ENCODE measurements at places on chromosomes 13 and 19.

DNA sequence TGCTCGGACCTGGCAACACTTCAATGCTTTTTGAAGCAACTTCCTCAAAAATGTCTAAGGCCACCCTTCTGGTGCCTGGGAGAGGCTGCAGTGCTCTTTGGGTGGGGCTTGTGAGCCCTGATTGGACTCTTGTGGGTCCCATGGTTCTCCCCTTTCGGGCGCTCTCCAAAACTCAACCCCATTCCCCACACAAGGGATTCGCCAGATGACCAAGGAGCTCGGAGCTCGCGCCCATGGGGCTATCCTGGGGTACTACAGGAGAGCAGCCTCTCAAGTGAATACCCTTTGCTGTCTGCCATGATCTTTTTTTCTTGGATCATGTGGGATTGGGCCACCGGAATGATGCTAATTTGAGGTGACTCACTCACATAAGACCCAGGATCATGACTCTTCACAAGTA, 29.7 kb upstream of the KL start:
- DNase-seq, result no peak

DNA sequence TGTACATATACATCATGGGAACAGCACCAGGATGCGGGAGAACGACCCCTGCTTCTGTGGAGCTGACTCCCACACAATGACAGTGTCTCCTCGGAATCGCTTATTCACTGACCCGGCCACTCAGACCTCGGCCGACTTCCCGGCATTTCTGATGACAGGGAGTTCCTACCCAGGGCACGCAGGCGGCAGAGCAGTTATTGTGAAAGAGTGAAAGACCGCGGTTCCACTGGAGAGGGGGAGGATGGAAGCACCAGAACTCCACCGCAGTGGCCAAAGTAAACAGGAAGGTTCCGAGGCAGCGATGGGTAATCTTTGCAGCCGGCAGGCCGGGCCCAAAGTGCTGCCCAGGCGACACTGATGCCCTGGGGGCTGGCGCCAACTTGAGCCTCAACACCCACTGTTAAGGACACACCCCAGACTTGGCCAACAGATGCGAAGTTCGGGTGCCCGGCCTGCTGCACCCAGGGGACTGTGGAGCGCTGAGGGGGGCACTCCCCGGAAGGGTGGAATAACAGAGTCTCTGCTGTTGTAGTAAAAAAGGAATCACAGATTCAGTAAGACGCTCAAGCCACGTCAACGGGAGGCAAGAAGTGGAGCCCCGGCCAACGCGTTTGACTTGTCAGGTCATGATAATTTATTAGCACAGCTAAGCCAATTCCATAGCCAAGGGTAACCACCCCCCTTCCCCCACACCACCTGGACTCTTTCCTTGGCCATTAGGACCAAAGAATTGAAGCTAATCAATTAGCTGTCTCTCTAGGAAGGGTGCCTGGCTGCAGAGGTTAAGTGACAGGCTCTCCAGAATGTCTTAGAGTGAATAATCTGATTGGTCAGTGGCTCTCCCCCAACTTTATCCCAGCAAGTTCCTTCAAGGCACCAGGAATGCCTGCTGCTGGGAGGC, 5.8 kb downstream of the MLLT1 start:
- DNase-seq, result peak; percentile 68

DNA sequence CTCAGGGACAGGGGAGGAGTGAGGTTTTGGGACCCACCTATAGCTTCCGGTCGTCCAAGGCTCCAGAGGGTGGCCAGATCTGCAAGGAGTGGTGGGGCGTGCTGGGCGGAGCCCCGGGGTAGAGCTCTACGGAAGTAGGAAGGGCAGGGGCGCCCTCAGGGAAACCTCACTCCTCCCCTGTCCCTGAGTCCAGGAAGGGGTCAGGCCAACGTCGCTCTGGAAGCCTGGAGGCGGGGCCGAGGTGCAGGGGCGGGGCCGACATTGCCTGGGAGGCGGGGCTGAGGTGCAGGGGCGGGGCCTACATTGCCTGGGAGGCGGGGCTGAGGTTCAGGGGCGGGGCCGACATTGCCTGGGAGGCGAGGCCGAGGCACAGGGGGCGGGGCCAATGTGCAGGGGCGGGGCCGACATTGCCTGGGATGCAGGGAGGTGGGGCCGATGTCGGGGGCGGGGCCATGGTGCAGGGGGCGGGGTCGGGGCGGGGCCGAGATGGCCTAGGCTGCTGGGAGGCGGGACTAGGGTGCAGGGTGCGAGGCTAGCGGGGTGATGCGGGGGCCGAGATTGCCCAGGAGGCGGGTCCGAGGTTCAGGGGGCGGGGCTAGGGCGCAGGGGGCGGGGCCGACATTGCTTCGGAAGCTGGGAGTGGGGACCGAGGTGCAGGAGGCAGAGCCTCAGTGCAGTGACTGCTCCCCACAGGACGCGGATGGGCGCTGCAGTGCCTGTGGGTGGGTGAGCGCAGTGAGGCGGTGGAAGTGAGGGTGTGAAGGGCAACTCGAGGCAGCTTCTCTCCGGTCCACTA, 4.9 kb upstream of the PALM start:
- DNase-seq, result no peak

GRCh38 chr19:13093407-13094105, 9.1 kb downstream of the LYL1 start:
- DNase-seq, result peak; percentile 92

DNA sequence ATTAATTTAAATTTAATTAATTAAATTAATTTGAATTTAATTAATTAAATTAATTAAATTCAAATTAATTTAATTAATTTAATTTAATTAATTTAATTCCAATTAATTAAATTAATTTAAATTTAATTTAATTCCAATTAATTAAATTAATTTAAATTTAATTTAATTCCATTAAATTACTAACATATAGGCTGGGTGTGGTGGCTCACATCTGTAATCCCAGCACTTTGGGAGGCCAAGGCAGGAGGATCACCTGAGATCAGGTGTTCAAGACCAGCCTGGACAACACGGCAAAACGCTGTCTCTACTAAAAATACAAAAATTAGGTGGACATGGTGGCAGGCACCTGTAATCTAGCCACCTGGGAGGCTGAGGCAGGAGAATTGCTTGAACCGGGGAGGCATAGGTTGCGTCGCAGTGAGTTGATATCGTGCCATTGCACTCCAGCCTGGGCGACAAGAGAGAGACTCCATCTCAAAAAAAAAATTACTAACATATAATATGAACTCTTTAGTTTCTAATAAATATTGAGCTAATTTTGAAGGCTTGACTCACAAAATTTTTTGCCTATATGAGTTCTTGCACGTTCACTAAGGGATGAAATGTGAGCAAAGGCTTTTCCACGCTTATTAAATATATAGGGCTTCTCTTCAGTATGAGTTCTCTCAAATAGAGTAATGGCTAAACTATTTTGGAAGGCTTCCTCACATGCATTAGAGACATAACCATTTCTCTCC, 9.0 kb upstream of the USP29 start:
- DNase-seq, result no peak

DNA sequence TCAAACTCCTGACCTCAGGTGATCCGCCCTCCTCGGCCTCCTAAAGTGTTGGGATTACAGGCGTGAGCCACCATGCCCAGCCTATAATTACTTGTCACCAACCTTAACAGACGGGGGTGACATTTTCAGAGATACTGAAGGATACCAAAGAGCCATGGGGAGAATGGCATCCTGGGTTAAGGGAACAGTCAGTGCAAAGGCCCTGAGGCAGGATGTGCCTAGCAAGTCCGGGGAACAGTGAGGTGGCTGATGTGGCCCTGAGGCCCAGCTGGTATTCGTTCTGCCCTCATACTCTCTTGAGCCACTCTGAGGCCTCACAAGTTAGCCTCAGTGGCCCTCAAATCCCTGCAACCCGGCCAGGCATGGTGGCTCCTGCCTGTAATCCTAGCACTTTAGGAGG, 15.0 kb upstream of the ANGPTL8 start:
- no peak for DNase-seq
